Immature natural killer cell (primary cell): ENCODE measurements at places on chromosomes 13 and 19. TPM values are rescaled to one million over a fixed set of nuclear protein-coding genes. Genes with fewer than 3 reads are reported as not detected.
A peak's percentile ranks its signal among the peaks of the same experiment; 100 is the strongest.

DNA sequence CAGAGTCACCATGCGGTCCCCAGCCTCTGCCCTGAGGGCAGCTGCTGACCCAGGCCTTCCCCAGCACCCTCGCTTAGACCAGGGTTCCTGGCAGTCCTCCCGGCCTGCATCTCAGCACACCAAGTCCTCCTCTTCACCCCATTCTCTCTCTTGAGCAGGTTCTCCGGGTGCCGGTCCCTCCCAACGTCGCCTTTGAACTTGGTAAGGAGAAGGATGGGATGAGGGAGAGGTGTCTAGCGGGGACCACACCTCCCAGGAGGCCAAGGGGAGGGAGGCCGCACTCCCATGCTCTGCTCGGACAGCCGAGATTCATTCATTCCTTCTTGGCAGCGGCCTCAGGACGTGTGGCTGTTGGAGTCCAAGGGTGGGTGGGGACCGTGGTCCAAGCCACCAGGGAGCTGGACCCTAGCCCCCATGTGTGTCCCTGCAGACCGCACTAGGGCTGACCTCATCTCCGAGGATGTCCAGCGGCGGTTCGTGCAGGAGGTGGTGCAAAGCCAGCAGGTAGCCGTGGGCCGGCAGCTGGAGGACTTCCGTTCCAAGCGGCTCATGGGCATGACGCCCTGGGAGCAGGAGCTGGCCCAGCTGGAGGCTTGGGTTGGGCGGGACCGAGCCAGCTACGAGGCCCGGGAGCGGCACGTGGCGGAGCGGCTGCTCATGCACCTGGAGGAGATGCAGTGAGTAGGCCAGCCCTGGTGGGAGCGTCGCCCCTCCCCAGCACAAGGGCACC, 9.4 kb downstream of the ARHGEF1 start:
- DNase-seq, result no peak
- peak overlapping the region; percentile 36 for H3K4me3 ChIP-seq
- peaks cover 76% of the 10 kb centered on the region for H3K4me1 ChIP-seq
- peak overlapping the region; percentile 87 for H3K27ac ChIP-seq
- H3K27me3 ChIP-seq, result peaks cover 24% of the 10 kb centered on the region
- peaks cover 16% of the 10 kb centered on the region for H3K36me3 ChIP-seq

DNA sequence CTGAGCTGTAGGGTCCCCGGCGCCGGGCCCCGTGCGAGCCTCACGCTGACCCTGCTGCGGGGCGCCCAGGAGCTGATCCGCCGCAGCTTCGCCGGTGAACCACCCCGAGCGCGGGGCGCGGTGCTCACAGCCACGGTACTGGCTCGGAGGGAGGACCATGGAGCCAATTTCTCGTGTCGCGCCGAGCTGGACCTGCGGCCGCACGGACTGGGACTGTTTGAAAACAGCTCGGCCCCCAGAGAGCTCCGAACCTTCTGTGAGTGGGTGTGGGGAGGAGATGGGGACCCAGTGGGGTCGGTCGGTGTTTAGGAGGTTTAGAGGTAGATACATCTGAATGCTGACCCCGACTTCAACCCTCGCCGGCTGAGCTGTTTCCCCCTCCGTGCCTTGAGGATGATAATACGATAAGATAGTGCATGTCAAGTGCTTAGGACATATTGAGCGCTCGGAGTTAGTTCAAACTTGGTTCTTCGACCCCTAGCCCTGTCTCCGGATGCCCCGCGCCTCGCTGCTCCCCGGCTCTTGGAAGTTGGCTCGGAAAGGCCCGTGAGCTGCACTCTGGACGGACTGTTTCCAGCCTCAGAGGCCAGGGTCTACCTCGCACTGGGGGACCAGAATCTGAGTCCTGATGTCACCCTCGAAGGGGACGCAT, 1.9 kb downstream of the ICAM5 start:
- no peak for DNase-seq
- H3K27me3 ChIP-seq, result peaks cover 59% of the 10 kb centered on the region
- H3K27ac ChIP-seq, result peak overlapping the region; percentile 73
- H3K4me1 ChIP-seq, result peaks cover 71% of the 10 kb centered on the region
- H3K4me3 ChIP-seq, result peak overlapping the region; percentile 85
- no peaks in the 10 kb centered on the region for H3K36me3 ChIP-seq

- H3K36me3 ChIP-seq, result no peaks in the 10 kb centered on the region
- DNase-seq, result no peak
- H3K4me1 ChIP-seq, result no peaks in the 10 kb centered on the region
- H3K27ac ChIP-seq, result no peak overlapping the region
Observed at GRCh38 chr19:40519352-40520322, 52.8 kb downstream of the SPTBN4 start.

DNA sequence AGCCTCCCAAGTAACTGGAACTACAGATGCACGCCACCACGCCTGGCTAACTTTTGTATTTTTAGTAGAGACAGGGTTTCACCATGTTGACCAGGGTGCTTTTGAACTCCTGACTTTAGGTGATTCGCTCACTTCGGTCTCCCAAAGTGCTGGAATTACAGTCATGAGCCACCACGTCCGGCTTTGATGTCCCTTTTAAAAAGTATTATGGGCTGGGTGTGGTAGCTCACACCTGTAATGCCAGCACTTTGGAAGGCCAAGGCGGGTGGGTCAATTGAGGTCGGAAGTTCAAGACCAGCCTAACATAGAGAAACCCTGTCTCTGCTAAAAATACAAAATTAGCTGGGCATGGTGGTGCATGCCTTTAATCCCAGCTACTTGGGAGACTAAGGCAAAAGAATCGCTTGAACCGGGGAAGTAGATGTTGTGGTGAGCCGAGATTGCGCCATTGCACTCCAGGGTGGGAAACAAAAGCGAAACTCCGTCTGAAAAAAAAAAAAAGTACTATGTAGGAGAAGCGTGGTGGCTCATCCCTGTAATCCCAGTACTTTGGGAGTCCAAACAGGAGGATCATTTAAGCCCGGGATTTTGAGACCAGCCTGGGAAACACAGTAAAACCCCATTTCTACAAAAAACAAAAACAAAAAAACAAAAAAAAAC, 22.8 kb upstream of the ERVV-1 start:
- no peak overlapping the region for H3K4me3 ChIP-seq
- H3K36me3 ChIP-seq, result peaks cover 34% of the 10 kb centered on the region
- peaks cover 4% of the 10 kb centered on the region for H3K27me3 ChIP-seq
- peak overlapping the region; percentile 24 for H3K27ac ChIP-seq
- H3K4me1 ChIP-seq, result peaks cover 32% of the 10 kb centered on the region

DNA sequence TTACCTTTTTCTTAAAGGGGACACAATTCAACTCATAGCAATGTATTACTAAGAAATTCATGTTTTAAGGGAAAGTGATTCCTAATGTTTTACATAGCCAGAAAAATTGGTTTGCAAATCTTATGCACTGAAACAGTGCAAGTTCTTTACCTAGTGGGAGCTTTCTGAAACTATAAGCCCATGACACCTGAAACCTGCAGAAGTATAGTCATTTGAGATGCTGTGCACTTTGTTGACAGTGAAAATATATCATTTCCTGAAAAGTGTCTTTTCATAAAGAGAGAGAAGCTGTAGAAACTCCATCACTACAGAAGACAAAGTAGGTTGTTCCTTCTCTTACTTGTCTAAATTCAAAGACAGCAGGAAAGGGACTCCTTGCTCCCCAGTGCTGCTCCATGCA, 517.1 kb downstream of the LMO7 start:
- no peaks in the 10 kb centered on the region for H3K36me3 ChIP-seq
- H3K4me3 ChIP-seq, result no peak overlapping the region

DNA sequence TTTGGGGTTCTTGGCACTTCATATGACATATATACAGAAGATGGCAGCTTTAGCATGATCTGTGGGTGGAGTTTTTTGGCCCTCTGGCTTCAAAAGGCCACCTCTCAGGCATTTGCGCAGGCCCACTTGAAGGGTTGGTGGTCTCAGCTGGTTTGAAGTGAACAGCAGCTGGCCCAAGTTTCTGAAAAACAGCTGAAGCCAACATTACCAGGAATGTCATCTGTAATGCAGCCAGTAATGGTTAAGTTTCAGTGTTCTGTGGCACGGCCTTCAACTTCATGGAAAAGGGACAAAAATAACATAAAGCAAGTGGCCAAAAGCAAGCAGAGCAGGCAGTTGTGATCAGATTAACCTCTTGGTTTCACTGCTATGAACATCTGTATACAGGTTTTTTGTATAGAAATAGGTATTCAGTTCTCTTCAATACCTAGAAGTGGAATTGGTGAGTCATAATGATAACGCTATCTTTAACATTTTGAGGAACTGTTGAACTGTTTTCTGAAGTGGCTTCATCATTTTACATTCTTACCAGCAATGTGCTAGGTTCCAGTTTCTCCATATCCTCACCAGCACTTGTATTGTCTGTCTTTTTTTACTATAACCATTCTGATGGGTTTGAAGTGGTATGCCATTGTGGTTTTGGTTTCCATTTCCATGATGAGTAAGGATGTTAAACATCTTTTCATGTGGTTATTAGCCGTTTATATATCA, 245.4 kb downstream of the SHISA2 start:
- peaks cover 7% of the 10 kb centered on the region for H3K4me1 ChIP-seq
- no peak for DNase-seq
- H3K27me3 ChIP-seq, result no peaks in the 10 kb centered on the region
- H3K4me3 ChIP-seq, result no peak overlapping the region

DNA sequence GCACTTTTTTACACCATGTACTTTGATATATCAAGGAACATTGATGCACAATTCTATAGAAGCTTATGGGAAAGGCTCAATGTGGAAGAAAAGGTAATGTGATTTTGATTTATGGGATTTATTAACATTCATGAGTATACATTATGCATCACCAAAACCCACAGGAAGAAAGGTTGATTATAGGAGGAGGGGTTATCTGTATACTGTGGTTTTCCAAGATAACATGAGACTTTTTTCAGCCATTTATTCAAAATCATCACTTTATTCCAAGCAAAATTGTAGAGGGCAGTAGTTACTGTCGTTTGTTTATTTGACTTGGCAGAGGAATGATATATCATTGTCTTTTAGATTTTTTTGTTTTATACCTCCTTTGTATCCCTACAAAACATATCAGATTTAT, 54.9 kb downstream of the WDFY2 start:
- no peak for DNase-seq
- no peak overlapping the region for H3K27ac ChIP-seq
- H3K27me3 ChIP-seq, result no peaks in the 10 kb centered on the region
- H3K4me1 ChIP-seq, result peaks cover 43% of the 10 kb centered on the region

- DNase-seq, result no peak
- H3K4me3 ChIP-seq, result no peak overlapping the region
- no peaks in the 10 kb centered on the region for H3K4me1 ChIP-seq
- H3K27me3 ChIP-seq, result peaks cover 1% of the 10 kb centered on the region
Observed at GRCh38 chr13:32383836-32384618, 43.9 kb downstream of the N4BP2L1 start.

DNA sequence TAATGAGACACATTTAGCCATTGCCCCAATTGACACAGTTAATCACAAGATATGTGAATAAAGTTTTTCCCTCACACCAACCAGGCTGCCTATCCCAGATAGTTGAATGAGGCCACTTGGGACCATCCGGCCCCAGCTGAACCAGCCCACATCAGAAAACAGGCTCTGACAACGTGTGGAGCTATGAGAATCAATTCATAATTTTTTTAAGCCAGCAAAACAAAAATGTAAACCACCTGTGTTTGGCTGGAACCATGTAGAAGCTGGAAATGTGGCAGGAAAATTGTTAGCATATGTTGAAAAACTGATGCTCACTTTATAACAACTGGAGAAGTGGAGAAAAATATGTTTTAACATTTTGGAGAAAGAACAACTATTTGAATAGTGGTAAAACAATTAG, 1161.3 kb downstream of the SLITRK1 start:
- no peaks in the 10 kb centered on the region for H3K27me3 ChIP-seq
- no peaks in the 10 kb centered on the region for H3K36me3 ChIP-seq
- no peak for DNase-seq
- H3K4me1 ChIP-seq, result no peaks in the 10 kb centered on the region
- H3K27ac ChIP-seq, result no peak overlapping the region

DNA sequence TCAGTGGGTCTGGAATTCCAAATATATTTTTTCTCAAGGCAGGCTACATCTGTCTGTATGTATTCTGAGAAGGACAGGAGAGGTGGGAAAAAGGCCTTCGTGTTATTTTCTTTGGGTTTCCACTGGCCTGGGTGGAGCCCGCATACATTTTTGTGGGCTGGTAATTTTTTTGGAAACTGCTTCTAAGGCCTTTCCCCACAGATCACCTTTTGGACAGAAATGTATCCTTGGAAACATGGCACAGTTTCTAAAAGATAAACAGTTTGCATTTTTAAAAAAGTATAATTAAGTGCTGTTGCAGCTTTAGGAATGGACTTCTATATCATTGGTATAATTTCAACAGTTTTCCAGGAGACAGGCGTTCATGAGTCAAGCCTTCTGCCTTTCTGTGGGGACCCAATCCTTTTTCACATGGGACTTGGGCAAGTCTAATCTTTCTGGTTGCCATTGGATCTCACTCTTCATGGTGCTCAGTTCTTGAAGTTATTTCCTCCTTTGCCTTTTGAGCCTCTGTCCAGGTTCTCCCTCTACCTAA, 8.9 kb downstream of the RFX2 start:
- DNase-seq, result no peak
- peaks cover 5% of the 10 kb centered on the region for H3K36me3 ChIP-seq
- H3K4me1 ChIP-seq, result peaks cover 26% of the 10 kb centered on the region
- peaks cover 9% of the 10 kb centered on the region for H3K27me3 ChIP-seq
- no peak overlapping the region for H3K27ac ChIP-seq

- peaks cover 61% of the 10 kb centered on the region for H3K4me1 ChIP-seq
- no peak overlapping the region for H3K27ac ChIP-seq
- H3K36me3 ChIP-seq, result no peaks in the 10 kb centered on the region
Observed at GRCh38 chr13:74256969-74257368, 122.8 kb upstream of the KLF12 start.

DNA sequence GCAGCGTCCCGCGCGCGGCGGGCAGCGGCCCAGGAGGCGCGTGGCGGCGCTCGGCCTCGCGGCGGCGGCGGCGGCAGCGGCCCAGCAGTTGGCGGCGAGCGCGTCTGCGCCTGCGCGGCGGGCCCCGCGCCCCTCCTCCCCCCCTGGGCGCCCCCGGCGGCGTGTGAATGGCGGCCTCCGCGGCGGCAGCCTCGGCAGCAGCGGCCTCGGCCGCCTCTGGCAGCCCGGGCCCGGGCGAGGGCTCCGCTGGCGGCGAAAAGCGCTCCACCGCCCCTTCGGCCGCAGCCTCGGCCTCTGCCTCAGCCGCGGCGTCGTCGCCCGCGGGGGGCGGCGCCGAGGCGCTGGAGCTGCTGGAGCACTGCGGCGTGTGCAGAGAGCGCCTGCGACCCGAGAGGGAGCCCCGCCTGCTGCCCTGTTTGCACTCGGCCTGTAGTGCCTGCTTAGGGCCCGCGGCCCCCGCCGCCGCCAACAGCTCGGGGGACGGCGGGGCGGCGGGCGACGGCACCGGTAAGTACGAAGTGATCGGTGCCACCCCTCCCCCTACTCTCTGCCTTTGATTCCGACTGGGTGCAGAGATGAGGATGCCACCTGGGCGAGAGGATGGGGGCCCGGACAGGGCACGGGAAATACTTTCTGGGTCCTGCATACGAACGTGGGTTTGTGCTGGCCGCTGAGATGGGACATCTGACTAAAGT, 874 bp downstream of the TRIM28 start:
- H3K27me3 ChIP-seq, result peaks cover 23% of the 10 kb centered on the region
- peaks cover 33% of the 10 kb centered on the region for H3K4me1 ChIP-seq
- H3K36me3 ChIP-seq, result peaks cover 4% of the 10 kb centered on the region
- DNase-seq, result no peak
- H3K4me3 ChIP-seq, result peak overlapping the region; percentile 96

GRCh38 chr13:48775804-48776203, 122.1 kb downstream of the CYSLTR2 start:
- no peak overlapping the region for H3K4me3 ChIP-seq
- peaks cover 8% of the 10 kb centered on the region for H3K27me3 ChIP-seq
- H3K4me1 ChIP-seq, result no peaks in the 10 kb centered on the region
- no peaks in the 10 kb centered on the region for H3K36me3 ChIP-seq

CBLC gene
- not detected for polyA plus RNA-seq

ATXN8OS gene
- not detected for polyA plus RNA-seq

CALR3 gene
- polyA plus RNA-seq, result not detected

LIM2 gene
- 37.9 TPM for polyA plus RNA-seq

TMEM255B gene
- polyA plus RNA-seq, result not detected

KEAP1 gene
- 86.9 TPM for polyA plus RNA-seq

NCR1 gene
- polyA plus RNA-seq, result 61.1 TPM

IQCN gene
- polyA plus RNA-seq, result not detected

B3GNT8 gene
- 1.3 TPM for polyA plus RNA-seq

PALM3 gene
- polyA plus RNA-seq, result not detected
